Mesenchymal stem cell (in vitro differentiated cells and primary cell): ENCODE measurements at places on chromosomes 2 and 18.
A peak's percentile ranks its signal among the peaks of the same experiment; 100 is the strongest.

DNA sequence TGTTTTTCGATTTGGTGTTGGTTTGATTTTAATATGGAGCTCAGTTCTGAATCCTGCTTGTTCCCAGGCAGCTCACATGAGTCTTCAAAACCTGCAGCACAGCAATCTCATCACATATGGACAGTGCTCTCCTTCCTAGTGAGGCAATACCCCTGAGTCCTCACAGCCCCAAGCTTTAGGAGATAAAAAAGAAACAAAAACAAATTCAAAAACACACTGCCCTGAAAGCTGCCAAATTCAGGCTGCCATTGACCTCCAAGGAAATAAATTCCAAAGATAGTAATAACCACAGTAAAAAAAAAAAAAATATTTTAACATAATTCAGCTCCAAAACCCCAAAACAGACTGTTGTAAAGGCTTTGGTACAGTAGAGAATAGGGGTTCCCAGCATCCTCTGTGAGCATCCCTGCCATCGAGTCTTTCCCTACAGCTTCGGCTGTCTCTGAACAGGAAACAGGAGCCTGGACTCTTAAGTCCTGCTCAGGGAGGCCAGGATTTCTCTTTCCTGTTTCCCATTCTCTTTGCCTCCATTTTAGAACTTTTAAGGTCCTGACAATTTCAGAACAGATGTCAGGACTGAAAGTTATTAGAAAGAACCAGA lies 14.7 kb upstream of the SP3 start:
- DNase-seq = no peak

DNA sequence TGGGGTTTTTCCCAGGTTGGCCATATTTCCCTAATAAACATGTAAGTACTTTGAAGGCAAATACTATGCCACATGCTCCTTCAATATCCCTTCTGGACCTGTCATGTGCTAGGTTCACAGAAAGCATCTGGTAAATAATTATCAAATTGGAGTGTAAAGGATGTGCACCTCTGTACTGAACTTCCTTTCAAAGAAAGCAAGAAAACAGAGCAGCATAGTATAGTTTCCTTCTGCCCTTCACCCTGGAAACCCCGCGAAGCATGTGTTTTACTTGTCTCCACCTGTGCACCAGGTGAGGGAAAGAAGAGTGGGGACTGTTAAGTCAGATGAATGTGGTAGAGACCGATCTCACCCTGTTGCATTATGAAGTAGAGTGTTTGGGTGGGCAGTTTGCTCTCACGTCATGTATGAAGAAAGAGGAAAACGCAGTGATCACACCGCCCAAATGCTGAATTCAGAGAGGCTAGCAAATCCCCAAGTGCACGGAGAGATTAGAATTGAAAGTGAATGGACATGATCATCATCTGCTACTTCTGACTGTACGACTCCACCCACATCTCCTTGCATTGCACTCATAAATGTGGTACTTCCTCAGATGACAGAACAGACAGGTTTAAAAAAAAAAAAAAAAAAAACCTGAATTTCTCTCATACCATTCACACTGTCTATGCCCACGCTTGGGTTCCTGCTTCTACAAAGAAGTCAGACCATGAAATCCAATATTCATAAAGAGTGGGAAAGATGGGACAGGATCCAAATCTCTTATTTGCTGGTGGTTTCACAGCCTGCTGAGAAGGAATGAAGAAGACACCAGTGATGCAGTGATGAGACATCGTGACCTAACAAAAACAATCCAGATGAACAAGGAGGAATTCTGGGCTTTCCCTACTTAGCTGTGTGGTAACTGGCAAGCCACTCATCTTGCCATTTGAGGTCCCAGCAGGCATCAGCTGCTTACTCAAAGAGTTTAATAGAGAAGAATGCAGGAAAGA lies 448.6 kb downstream of the BCL11A start:
- DNase-seq = no peak

DNA sequence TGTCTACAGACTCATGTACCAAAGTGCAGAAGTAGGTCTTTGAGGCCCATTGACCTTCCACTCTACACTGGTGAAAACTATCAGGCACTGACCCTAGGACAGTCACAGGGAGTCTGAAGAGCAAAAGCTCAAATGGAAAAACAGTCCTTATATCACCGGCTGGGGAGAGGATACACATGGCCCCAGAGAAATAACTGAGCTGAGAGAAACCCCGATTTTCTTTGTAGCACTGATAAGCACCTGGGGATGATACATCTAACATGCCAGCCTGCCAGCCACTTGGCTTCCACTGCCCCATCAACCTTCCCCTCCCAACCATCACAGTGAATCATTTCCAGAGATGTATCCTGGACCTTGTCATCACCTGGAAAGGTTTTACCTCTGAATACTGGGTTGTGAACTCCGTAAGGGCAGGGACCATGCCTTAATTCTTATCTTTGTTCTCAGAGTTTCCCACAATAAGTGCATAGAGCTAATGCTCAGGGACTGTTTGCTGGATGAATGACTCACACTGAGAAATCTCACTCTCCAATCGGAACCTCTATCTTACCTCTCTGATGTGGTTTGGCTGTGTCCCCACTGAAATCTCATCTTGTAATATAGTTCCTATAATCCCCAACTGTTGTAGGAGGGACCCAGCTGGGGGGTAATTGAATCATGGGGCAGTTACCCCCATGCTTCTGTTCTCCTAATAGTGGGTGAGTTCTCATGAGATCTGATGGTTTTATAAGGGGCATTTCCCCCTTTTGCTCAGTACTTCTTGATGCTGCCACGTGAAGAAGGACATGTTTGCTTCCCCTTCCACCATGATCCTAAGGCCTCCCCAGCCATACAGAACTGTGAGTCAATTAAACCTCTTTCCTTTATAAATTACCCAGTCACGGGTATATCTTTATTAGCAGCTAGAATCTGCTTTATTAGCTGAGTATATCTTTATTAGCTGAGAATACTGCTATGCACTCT lies 37.1 kb downstream of the EVA1A start:
- peak; percentile 66 for DNase-seq

GRCh38 chr2:170258382-170258781 lies 80.4 kb downstream of the MYO3B start:
- DNase-seq = no peak

DNA sequence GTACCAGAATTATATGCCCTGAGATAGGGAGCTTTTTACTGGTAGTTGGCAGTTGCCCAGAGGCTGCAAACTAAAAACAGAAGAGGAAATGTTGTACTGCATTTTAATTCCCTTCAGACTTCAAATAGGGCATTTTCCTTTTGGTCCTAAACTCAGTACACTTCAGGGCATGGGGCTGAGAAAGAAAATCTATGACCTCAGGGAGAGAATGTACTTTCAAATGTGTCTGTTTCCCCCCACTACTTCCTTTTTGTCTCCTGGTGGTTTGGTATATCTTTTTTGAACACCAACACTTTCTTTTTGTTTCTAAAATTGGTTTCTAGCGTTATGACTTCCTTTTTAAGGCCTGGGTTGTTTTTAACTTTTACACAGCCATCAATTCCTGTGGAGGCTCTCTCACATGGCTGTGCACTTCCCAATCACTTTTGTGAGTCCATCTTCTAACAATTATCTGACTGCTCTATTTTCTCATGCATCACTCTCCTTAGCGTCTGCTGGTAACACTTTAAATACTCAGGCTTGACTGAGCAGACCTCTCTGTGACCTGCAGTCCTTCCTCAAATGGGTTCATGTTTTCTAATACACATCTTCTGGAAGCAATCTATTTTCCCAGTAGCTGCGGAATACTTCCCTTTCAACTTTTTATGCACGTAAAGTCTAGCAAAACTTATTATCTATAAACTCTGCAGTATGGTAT lies 596.0 kb downstream of the LRP1B start:
- DNase-seq = no peak

DNA sequence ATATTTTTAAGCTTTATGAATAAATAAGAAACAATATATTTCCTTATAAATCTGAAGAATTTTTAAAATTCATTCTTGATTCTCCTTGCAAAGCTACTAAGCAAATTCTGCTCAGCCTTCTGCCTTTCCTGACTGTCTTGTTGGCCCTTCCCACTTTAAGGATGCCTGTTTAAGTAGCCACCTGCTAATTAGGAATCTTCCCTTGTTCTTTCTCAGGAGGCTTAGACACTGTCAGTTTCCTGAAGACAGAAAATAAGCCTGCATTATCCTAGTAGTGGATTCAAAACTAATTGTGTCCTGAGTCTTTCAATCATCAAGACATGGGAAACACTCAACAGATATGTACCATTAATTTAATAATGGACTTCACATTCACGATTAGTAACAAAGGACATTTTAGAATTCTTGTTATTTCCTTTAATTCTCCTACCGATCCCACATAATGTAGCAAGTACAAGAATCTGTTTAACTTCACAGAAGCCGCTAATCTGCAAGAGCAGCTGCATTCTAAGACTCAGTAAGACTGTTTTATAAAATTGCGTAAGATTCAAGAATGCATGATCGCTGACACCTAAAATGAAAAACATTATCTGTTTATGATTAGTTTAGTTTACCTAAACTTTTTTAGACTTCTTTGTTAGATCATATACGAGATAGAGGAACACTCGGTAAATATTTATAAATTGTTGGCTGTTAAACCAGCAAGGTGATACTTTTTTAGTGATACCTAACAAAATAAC lies 445.4 kb upstream of the DSEL start:
- no peak for DNase-seq

- no peak for DNase-seq
Observed at GRCh38 chr2:74471332-74472065, 981 bp downstream of the MRPL53 start.

- DNase-seq = no peak
Observed at GRCh38 chr2:3142961-3143571, 234.6 kb downstream of the EIPR1 start.

GRCh38 chr2:39220136-39220535 lies 23.6 kb downstream of the CDKL4 start:
- DNase-seq = no peak

- DNase-seq = no peak
Observed at GRCh38 chr2:196442211-196442610, 197.3 kb upstream of the CCDC150 start.

- DNase-seq = no peak
Observed at GRCh38 chr18:14104201-14104600, 28.0 kb downstream of the ZNF519 start.

DNA sequence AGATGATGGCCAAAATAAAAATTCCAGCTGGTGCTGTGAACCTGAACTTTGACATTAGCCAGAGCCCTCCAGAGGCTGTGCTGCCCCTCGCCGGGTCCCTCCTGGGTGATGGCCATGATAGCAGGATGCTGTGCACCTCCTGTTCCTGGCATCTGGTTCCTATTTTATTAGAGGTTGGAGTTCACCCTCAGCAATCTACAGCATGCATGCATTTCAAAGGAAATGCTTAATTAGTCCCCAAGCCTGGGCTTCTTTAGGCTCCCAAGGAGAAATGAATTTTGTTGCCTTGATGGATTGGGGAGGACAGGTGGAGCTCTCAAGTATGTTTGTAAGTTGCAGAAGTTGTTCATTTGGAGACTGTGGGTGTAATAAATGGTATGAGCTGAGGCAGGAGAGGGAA lies 166.9 kb downstream of the GLI2 start:
- no peak for DNase-seq

GRCh38 chr2:15993232-15993610 lies 52.9 kb downstream of the MYCN start:
- DNase-seq = no peak

DNA sequence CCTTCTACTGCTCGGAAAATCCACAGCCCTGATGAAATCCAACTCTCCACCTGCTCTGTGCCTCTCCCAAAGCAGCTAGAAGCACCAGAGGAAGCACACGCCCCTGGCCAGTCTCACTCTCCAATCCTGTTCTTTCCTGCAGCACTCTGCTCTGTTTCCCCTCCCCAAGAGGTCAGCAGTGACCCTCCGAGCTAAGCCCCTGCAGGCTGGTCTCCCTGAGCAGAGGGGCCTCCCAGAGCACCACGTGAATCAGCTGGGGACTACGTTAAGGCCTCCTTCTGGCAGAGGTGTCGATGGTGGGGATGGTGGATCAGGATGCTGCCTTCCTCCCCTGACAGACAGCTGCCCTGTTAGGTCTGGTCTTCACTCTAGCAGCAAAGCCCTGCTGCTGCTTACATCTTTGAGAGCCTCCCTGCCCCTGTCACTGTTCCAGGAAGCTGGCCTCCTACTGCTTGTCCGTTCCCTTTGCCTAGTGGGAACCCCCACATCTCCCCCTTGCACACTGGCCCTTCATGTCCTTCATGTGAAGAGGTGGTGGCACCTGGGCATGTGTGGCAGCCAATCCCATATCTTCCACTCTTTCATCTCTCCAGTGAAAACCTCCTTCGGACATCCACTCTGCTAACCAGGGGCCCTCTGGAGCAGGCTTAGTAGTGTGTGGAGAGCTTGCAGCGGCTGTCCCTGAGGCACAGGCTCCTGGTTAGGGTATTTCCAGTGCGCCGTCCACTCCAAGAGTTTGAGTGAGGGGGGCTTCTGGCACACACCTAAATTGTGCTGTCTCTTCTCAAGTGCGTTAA lies 307.5 kb upstream of the HS6ST1 start:
- DNase-seq = no peak

DNA sequence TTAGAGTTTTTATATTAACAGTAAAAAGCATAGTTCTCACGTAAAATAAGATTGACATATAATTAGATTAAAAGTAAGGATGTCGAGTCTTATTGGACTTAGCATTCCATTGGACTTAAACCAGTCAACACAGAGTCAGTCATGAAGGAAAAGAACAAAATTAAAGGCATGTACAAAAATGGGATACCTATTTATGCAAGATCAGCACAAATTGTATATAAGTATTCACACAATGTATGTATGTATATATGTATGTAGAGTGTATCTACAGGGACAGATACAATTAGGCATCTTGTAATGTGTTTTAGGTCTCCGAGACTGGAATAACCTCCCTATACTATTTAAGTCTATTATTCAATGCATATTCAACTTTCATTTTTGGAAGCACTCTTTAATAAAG lies 419.1 kb downstream of the PARD3B start:
- DNase-seq = no peak

- no peak for DNase-seq
Observed at GRCh38 chr2:64056021-64056420, 36.8 kb upstream of the VPS54 start.

- no peak for DNase-seq
Observed at GRCh38 chr18:74714791-74715190, 117.1 kb downstream of the ZNF407 start.

GRCh38 chr18:14978962-14979535 lies 231.1 kb downstream of the ANKRD30B start:
- DNase-seq = no peak

DNA sequence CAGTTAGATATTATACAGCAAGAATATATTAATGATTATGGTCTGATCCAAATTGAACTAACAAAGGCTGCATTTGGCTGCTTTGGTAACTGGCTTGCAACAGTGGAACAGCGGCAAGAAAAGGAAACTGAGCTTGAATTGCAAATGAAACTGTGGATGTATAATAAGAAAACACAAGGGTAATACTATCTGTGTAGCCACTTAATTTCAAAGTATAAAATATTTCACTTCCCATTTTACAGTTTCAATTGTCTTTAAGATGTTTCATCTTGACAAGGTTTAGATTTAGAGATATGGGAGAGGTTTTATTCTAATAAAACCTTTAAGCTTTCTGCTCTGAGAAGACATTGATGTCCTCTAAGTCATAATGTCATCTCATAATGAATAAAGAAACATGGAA lies 23.8 kb downstream of the WDR75 start:
- DNase-seq = no peak
